ENCODE measurements at places on chromosomes 5 and 9.

- peak; percentile 89 for DNase-seq
These were observed 12.9 kb upstream of the F2RL1 start for GRCh38 chr5:76805821-76806505.

DNA sequence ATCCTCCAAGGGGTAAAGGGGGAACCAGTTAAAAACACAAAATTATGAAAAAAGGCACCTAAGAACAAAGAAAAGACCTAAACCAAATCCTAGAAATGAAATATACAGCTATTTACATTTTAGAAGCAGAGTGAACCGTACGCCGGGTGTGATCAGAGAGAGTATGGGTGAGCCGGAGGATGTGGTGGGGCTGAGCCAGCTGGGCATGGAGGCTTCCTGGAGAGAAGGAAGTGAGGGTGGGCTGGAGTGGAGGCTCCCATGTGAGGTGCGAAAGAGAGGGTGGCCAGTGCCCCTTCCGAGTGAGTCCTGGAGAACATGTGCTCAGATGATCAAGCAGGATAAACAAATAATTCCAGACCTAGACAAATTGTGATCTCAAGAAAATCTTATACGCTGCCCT is 111.6 kb downstream of the CACNA1B start:
- DNase-seq: no peak

- DNase-seq: no peak
These were observed 66.6 kb downstream of the PRLR start for GRCh38 chr5:35163710-35164033.

DNA sequence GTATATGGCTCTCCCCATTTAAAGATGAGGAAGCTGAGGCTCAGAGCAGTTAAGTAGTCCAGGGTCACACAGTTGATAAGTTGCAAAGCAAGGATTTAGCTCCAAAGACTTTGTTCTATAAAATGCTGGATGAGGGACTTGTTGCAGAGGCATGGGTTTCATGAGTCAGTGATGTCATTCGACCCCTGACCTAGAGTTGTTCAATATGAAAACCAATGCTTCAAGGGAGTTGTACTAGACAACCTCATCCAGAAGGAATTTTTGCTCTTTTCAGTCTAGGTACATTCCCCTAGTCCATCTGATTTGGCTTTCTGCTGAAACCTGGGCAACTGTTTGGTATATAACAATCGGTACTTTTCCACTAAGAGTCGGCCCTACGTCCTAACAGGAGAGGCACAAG is 550.4 kb downstream of the EBF1 start:
- no peak for DNase-seq

- DNase-seq: peak; percentile 30
These were observed 3.2 kb downstream of the WHRN start for GRCh38 chr9:114501796-114502682.

DNA sequence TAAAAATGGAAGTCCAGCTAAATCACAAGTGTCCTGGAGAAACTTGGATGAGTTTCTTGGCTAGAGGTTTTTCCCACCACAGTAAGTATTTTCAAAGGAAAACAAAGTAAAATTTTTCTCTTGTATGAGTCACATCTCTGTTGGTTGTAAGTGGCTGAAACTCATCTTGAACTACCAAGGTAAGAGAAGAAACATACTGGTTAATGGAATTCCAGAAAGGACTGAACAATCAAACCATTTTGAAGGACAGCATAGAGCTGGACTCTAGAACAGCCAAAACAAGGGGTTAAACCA is 102.8 kb upstream of the CDKN2B start:
- DNase-seq: peak; percentile 74

GRCh38 chr5:141040771-141041426 is 10.3 kb upstream of the PCDHB1 start:
- DNase-seq: peak; percentile 67

DNA sequence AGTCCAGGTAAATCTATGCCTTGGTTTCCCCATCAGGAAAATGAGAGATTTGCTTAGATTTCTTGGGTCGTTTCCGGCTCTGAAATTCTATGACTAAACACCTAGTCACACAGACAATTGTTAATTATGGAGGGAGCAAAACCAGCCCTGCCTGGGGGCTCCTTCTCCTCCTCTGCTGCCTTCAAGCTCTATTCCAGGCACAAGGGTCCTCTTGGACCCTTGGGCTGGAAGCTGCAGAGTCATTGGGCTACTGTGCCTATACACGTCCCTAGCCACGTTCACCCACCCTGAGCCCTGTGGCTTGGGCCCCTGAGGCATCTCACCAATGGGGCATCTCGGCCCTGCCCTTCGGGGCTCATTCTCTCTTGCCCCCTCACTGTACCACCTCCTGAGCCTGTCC is 73.8 kb upstream of the TBC1D2 start:
- DNase-seq: no peak

DNA sequence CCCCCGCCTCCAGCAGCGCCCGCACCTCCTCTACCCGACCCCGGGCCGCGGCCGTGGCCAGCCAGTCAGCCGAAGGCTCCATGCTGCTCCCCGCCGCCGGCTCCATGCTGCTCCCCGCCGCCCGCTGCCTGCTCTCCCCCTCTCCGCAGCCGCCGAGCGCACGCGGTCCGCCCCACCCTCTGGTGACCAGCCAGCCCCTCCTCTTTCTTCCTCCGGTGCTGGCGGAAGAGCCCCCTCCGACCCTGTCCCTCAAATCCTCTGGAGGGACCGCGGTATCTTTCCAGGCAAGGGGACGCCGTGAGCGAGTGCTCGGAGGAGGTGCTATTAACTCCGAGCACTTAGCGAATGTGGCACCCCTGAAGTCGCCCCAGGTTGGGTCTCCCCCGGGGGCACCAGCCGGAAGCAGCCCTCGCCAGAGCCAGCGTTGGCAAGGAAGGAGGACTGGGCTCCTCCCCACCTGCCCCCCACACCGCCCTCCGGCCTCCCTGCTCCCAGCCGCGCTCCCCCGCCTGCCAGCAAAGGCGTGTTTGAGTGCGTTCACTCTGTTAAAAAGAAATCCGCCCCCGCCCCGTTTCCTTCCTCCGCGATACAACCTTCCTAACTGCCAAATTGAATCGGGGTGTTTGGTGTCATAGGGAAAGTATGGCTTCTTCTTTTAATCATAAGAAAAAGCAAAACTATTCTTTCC is 19.3 kb downstream of the CDKN2A start:
- peak; percentile 54 for DNase-seq

DNA sequence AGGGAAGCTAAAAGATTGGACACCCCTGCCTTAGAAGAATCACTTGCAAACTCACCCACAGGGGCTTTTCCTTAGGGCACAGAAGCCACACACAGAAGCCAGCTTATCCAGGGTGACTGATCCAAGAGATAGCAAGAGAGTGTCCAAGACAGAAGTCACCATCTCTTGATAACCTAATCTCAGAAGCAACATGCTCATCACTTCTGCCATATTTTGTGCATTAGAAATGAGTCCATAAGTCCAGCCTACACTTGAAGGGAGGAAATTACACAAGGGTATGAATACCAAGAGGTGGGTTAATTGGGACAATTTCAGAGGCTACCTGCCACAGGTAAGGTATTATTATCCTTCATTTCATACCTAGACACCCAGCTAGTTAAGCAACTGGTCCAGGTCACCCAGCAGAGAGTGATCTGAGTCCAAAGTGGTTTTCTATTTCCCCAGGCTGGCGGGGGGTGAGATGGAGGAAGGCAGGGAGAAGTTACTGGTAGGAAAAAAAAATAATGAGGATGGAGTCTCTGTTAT is 3.7 kb upstream of the ERGIC1 start:
- no peak for DNase-seq

DNA sequence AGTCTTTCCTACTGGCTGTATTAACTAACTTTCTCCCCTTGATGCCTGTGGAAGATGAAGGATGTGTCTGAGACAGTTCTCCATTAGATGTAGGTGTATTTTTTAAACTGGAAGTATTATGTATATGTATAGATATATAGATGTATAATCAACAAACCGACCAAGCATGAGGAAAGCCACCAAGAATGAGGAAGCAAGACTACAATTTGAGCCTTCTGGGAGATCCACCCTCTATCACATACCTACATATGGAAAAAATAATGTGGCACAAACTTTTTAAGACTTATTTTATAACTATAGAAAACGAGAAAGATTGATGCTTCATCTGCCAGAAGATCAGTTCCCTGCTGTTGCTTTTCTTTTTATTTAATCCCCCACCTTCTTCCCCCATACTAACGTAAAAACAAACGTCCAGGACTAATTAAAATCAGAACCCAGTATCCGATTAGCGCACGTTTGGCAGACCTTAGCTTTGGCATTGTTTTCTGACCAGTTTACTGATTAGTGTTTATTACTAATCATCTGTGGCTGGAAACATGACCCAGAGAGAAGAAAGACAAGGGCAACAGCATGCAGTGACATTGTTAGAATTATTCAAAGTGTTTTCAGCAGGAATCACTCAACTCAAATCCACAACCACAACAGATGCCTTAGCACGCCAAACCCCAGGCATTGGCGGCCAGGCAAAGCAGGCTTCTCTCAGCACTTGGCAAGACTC is 490.2 kb downstream of the EBF1 start:
- DNase-seq: peak; percentile 82

GRCh38 chr9:28301281-28301680 is 728.0 kb upstream of the C9orf72 start:
- no peak for DNase-seq

DNA sequence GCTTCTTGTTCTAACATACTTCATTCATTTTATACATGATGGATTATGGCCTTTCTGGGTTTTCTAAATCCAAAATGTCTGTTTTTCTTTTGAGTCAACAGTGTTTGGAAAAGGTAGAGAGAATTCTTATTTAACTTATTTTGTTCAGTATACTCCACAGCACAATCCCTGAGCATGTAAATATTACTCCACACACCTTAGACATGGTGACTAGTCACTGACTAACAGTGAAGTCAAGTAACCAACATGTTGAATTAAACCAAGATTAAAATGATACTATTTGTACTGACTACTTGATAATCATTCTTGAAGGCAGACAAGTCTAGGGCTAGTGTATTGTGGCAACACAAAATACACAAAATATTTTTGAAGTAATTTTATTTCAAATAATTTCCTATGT is 55.0 kb downstream of the HAPLN1 start:
- DNase-seq: no peak

GRCh38 chr5:151233616-151234085 is 9.8 kb upstream of the CCDC69 start:
- DNase-seq: no peak

GRCh38 chr5:87360132-87360531 is 52.6 kb downstream of the CCNH start:
- no peak for DNase-seq

DNA sequence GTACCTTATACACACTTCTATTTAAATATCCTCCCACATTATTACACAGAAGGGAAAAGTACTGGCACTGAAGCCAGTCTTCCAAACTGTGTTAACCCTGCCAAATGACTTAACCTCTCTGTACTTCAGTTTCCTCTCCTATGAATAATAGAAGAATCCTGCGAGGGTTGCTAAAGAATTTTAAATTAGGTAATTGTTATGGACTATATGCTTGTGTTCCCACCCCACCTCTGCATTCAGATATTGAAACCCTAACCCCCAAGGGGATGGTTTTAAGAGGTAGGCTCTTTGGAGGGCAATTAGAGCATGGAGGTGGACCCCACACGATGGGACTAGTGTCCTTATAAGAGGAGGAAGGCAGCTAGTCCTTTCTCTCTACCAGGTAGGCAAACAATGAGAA is 72.7 kb downstream of the TTLL11 start:
- no peak for DNase-seq

DNA sequence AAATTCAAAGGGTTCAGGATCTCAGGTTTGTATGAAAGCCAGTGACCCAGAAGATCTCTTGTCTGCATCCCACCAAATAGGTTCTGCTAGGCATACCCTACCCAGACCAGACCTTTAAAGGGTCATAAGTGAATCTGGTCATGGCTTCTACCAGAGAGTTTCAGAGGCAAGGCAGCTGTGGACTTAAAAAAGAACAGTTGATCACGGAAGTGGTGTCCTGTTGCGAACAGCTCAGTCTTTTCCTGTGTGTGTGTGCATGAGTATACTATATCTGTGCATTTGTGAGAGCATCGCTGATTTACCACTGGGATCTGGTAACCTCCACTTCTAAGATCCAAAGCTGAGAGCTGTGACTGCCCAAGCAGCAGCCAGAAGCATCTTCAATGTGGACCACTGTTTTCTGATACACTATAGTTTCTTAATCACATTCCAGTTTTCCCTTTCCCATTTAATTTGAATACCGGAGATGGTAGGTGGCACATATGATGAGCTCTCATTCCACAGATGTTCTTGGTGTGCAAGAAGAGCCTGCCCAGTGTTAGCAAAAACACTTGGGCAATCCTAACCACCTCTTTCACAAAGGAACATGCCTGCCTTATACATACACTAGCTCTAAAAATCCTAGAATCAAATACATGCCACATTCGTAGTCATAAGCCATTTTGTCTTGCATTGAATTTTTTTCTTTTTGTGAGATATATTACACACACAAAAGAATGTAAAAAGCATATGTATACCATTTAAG is 36.2 kb upstream of the OR2S2 start:
- no peak for DNase-seq

GRCh38 chr9:99326112-99326916 is 104.2 kb downstream of the SEC61B start:
- DNase-seq: no peak

DNA sequence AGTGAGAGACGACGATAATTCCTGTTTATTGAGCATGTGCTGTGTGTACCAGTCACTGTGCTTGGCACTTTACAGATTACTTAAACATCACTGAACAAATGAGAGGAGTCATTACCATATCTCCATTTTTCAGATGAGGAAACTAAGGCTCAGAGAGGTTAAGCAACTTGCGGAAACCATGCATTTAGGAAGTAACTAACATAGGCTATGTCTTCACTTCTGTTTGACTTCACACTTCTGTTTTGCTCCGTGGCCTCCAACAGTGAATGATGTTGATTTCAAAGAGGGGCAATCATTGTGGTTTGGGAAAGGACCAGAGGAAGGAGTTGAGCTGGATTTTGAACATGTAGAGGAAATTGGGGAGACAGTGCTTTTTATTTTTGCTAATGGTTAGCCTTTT is 16.7 kb downstream of the GCNT1 start:
- no peak for DNase-seq

- DNase-seq: no peak
These were observed 352.6 kb downstream of the CDH12 start for GRCh38 chr5:22500556-22500955.

GRCh38 chr5:90201923-90202322 is 207.6 kb downstream of the CETN3 start:
- no peak for DNase-seq

GRCh38 chr9:121833061-121833460 is 181.6 kb downstream of the DAB2IP start:
- DNase-seq: no peak

All from AG08395 (cell line).